NCI-H2029 (cell line): ENCODE measurements at places on chromosomes 12 and 14.

- no peak for DNase-seq
Observed at GRCh38 chr14:26597589-26598080, at the start of gene NOVA1. TSS of gene NOVA1 (minus strand) at chr14:26598033. CDS start at chr14:26597436, 597 bp downstream.

GRCh38 chr12:122862872-122863701 is 27.8 kb downstream of the HIP1R start:
- DNase-seq: peak; percentile 95

DNA sequence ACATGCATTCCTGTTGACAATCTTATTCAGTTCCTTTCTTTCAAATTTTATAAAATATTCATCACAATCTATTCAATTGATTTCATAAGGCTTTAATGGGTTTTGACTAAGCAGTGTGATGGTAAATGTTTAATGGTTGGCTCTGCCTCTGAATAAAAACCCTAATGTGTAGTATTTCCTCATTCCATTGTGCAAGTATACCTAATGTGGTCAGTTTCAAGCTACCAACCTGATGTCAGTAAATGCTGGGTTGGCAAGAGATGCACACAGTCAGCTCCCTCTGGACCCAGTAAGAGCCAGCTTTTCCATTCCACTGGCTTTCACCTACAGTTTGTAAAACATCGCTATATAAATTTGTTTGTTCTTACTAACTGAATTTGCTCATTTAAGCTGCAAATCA is 53.9 kb downstream of the METTL25 start:
- no peak for DNase-seq

DNA sequence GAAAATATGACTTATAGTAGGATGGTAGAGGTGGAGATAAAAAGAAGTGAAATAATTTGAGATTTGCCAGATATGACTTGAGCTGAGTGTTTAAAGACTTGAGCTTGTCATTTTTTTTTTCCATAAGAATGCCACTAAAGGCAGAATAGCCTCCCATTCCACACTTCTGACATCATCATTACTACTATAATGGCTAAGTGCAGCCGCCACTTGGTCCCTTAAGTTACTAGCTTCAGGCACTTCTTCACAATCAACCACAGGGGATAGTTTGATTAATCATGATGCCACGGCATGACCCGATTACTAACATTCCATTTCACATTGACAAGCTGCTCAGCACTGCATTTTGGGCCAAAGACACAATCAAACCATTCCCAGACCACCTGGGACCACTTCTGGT is 127.9 kb downstream of the EFCAB11 start:
- DNase-seq: no peak

GRCh38 chr12:9084417-9084816 is 31.3 kb downstream of the A2M start:
- DNase-seq: no peak

- DNase-seq: peak; percentile 12
Observed at GRCh38 chr14:51139121-51139681, 44.3 kb upstream of the TRIM9 start.

DNA sequence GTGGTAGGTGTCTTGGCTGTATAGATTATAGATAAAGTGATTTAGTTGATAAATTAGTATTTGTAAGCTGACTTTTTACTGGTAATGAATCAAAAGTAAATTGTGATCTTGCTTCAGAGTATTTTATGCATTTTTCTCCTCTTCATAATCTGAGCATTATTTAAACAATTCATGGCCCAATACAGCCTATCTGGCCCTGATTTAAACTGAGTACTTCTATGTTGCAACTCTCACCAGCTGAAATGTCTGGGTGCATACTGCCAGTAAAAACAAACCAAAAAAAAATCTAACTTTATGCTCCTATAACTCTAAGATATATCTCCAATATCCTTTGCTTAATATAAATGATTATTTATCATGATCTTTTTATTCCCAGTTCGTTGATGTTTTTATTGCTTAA is 86.6 kb downstream of the MIA2 start:
- no peak for DNase-seq

DNA sequence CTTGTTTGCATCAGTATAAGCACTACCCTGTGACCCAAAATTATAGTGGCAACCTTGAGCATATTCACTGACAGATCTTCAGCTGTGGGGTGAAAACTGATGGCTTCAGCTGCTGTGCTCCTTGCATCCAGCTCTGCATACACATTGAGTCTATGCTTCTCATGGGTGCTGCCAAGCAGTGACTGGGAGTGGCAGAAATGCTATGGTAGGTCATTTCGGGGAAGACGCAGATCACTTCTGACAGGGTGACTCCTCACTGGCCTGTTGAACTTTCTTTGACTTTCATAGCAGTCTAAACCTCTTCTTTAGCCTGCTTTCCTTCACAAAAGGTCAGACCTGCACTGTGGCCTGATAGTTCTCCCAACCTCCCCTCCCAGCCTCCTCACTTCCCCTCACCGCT is 5.6 kb upstream of the ALDH1L2 start:
- no peak for DNase-seq

DNA sequence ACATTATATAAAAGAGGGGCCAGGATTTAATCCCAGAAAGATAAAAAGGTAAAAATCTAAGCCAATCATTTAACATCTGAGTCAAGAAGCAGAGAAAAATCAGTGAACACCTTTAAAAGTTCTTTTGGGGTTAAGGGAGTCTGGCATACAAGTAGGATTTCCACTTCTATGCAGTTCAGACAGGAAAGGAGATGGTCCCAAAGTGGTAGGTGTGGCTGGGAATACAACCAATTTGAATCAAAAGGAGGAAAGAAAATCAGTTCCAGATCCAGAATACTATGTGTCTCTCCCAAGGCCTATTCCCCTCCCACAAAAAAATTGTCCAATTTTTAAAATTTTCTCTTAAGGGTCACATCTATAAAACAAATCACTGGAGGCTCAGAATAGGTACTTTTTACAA is 167.4 kb downstream of the PHLDA1 start:
- no peak for DNase-seq

DNA sequence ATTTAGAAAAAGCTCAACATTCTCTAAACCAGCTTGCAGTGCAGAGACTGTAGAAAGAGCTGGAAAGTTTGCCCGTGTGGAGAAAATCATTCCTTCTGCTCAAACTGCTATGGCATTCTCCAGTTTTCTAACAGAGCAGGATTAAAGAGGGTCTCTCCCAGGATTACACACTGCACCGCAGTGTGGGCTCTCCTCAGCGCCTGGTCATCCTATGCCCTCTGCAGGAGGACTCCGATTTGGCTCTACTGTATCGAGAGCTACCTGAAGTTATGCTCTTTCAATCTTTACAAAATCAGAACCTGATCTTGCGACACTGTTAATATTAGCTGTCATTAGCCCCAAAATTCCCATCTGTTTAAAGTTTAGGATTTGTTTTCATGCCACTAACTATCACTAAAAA is 33.0 kb downstream of the BHLHE41 start:
- no peak for DNase-seq

DNA sequence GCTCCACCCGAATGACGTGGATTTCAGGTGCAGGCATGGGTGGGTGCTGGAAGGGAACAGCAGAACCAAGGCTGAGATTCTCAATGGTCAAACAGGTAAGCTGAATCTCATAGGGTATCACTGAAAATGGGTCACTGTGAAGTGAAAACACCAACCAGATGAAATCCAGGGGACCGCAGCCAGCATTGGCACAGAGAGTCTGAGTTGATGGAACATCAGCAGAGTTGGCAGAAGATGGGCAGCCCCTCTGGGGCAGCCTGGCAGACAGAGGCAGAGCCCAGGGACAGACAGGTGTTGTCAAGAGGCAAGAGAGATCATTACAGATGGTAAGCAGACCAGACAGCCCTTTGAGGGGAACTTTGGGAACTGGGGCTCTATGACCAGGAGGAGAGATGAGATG is 48.0 kb downstream of the ACTN1 start:
- no peak for DNase-seq

- no peak for DNase-seq
Observed at GRCh38 chr14:55256586-55256985, 14.6 kb upstream of the FBXO34 start.

DNA sequence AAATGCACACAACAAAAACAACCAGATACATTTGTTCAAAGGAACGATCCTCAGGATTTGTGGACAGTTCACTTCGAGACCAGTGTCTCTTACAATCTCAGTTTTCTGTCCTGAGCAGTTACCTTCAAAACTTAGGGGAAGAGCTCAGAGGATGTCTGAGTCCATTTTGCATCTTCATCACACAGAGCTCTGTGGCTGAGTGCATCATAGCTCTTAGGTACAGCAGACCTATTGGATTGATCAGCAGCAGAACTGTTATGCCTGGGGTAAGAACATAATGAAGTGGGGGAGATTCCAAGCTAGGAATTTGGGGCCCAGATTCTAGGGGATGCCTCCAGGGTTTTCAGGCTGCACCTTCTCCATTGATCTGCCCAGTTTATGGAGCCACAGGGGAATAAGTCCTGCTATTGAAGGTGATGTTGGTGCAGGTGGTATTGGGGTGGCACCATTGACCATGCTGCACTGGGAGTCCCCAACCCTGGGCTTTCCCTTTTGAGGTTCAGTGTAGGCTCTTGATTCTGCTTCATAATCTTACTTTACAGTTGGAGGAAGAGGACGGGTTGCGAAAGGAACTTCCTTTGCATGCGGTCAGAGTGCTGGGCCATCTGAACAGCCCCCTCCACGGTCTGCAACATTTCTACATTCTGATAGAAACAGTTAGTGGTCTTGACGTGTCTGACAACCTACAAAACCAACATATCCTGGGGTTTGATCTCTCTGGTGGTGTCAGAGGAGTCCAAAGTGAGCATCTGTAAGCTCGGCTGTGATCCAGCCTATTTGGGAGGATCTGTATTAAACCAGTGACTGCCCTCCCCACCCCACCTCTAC is 112.8 kb downstream of the CHST11 start:
- no peak for DNase-seq

DNA sequence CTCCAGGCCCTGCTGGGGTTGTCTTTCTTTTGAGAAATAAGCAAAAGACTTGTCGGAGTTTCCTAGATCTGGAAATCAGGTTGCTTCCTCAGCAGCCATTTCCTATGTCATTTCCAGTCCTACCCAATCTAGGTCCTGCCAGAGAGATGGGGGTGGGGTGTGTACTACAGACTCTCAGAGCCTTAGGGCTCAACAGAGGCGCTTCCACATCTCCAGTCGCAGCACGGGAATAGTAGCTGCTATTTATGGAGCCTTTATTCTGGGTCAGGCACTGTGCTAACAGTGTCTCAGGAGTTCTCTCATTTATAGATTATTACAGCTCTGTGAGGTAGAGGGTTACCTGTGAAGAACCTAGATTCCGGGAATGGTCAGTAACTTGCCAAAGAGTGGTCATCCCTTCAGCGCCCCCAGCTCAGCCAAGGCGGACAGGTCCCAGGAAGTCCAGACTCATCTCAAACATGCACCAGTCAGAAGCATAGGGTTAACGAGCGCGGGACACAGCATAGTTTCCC is 21.9 kb downstream of the DHRS2 start:
- no peak for DNase-seq

DNA sequence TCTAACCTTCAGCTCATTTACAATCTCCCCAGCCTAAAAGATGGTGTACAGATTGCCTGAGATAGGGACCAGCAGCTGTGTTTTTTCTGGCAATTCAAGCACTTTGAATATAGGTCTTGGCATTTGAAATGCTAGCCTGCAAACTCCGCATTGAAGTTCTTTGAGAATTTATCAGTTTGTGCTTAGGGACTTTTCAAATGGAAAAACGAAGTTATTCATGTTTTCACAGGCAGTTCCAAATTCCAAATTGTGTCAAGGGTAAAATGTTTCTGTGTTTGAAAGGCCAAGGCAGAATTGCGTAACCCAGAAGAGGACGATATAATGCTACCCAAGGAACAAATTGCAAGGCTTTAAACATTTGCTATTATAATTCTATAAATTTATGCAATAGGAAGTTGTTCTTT is 168.9 kb upstream of the RASSF8 start:
- no peak for DNase-seq

DNA sequence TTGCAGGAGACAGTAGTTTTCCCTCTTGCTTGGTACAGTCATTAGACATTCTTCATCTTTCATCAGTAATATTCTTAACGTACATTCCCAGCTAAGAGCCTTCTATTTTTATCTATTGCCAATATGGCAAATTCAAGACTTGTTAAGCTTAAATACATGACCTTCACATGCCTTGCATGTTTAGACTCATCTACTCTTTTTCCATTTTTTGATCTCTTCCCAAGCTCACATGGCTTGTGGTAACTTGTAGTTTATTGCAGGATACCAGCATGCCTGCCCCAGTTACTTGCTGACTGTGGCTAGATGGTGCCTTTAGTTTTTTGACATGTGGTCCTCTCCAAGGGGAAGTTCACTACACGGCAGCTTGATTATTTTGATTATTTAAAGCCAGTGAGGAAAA is 729.0 kb downstream of the SLC6A15 start:
- no peak for DNase-seq

- no peak for DNase-seq
Observed at GRCh38 chr14:95293449-95293848, 26.3 kb downstream of the CLMN start.

DNA sequence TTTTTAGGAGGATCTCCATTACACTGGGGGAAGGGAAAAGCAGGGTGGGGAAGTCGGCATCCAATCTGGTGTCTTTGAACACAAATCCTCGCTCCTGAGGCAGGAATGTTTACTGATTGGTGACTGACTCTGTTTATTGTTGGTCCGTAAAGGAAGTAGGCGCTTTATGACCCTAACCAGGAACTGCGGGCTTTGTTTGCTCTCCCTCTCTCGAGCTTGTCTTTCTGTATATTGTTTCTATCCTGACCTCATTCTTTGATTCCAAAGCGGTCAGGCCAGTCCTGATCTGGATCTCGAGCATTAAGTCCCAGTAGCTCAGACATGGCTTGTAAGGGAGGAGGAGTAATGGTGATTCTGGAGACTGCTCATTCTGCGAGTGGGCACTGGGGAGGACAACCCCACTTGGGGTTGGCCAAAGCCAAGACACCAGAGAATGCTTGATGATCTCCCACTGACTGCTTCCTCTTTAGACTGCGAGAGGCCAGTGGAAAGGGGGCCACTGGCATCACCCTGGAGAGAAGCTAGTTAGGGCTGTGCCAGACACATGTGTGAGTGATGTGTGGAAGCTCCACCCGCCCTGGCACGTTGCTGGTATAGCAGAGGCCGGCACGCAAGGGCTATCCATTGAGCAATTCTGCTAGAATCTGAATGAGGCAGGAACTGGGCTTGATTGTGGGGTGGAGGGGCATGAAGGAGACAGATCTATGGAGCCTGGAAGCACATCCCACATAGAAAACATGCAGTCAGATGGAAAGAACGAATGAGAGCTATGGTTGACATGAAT is 194.6 kb downstream of the PAX9 start:
- DNase-seq: peak; percentile 98

DNA sequence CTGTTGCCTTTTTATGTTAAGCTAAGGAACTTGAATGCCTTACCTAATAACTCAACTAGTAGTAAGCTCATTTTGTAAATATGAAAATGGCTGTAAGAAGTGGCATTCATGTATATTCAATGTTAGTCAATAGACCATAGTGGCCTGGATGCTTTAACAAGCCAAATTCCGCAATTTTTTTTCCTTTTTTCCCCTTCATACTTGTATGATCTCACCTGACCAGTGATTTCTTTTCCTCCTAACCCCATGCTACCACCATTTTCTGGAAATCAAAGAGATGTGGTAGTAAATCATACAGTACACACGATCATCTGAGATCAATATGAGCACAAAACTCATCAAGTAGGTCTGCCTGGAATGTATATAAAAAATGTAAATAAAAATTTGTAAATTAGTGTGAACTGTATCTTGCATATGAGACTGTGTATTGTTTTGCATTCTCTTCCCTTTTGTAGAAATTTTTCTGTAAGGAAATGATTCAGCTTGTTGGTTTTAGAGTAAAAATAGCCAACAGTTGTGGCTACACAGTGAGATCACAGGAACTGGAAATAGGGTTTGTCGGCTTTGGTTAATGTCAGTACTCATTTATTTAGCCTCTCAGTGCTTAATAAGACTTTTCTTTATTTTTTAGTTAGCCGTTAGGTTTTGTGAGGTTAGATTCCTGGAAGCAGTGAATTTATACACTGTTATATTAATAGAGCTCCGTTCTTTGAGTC is 62.5 kb downstream of the ETNK1 start:
- DNase-seq: no peak
